ENCODE measurements at places on chromosomes 1 and 21. TPM values are rescaled to one million over a fixed set of nuclear protein-coding genes. Genes with fewer than 3 reads are reported as not detected.

Gene SIM2
- 1.0 TPM for total RNA-seq

GRCh38 chr1:157450106-157450505, 102.2 kb downstream of the FCRL5 start:
- H3K27ac ChIP-seq = no peak overlapping the region
- no peak overlapping the region for H3K4me3 ChIP-seq
- no peaks in the 10 kb centered on the region for H3K27me3 ChIP-seq
- H3K36me3 ChIP-seq = no peaks in the 10 kb centered on the region
- no peak for DNase-seq
- H3K4me1 ChIP-seq = no peaks in the 10 kb centered on the region

- H3K36me3 ChIP-seq = no peaks in the 10 kb centered on the region
- no peak overlapping the region for H3K27ac ChIP-seq
- H3K27me3 ChIP-seq = no peaks in the 10 kb centered on the region
- DNase-seq = no peak
- no peaks in the 10 kb centered on the region for H3K4me1 ChIP-seq
Observed at GRCh38 chr1:183444243-183444642, 26.1 kb upstream of the NMNAT2 start.

Gene LCA5L
- 2.3 TPM for total RNA-seq

DNA sequence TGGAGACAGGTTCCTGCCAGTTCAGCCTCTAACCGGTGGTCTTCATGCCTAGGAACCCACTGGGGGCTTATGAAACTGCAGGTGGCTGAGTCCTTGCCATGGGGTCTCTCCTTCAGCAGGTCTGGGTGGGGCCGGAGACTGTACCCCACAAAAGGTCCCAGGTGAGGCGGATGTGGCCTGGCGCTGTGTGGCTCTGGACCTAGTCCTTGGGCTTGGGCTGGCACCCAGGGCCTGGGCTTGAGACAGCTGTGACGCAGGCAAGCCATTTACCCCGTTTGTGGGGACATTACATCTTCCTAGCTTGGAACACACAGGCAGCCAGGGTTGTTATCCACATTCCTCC, 5.9 kb upstream of the SLX9 start:
- peaks cover 16% of the 10 kb centered on the region for H3K27me3 ChIP-seq
- peak; percentile 26 for DNase-seq

DNA sequence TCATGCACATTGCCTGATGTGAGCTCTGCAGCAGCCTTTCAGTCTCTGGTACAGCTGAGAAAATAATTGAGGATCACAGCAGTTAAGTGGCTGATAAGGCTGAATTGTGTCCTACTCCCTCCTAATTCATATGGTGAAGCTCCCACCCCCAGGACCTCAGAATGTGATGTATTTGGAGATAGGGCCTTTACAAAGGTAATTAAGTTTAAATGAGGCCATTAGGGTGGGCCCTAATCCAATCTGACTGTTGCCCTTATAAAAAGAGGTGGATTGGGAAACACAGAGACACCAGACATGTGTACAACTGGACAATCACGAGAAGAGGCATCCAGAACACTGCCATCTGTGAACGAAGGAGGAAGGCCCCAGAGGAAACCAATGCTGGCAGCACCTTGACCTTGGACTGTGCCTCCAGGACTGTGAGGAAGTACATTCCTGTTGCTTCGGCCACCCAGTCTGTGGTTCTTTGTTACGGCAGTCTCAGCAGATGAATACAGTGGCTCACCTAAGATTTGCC, 148.1 kb downstream of the TRABD2B start:
- no peak overlapping the region for H3K27ac ChIP-seq
- no peaks in the 10 kb centered on the region for H3K4me1 ChIP-seq
- no peaks in the 10 kb centered on the region for H3K36me3 ChIP-seq
- no peak for DNase-seq

DNA sequence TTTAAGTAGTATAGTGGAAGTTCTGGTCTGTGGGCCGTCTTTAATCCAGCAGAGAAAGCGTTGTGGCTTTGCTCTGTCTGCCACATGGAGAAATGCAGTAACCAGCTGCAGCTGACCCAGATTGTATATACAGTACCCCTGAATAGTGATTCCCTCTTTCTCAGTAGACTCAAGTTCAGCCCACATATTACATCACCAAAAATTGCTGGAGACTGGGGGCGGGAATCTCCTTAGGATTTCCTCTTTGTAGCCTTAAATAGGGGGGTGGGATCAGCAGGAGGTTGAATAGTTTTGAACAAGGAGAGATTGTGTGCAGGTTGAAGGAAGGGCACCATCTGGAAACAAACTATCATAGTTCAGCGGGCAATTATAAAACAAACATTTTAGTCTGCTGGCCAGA, at the start of gene ANGPTL1:
ANGPTL1 (minus strand) TSS at position 134 of the 400 bp plus-strand sequence. CDS start 5,301 bp downstream, outside the sequence.
- H3K27ac ChIP-seq = peak within 1 kb of the TSS; percentile 74
- no peaks in the 10 kb centered on the region for H3K27me3 ChIP-seq
- peak within 1 kb of the TSS; percentile 72 for H3K4me3 ChIP-seq
- no peak for DNase-seq
- H3K36me3 ChIP-seq = no peaks in the 10 kb centered on the region
- peaks cover 8% of the 10 kb centered on the region for H3K4me1 ChIP-seq

DNA sequence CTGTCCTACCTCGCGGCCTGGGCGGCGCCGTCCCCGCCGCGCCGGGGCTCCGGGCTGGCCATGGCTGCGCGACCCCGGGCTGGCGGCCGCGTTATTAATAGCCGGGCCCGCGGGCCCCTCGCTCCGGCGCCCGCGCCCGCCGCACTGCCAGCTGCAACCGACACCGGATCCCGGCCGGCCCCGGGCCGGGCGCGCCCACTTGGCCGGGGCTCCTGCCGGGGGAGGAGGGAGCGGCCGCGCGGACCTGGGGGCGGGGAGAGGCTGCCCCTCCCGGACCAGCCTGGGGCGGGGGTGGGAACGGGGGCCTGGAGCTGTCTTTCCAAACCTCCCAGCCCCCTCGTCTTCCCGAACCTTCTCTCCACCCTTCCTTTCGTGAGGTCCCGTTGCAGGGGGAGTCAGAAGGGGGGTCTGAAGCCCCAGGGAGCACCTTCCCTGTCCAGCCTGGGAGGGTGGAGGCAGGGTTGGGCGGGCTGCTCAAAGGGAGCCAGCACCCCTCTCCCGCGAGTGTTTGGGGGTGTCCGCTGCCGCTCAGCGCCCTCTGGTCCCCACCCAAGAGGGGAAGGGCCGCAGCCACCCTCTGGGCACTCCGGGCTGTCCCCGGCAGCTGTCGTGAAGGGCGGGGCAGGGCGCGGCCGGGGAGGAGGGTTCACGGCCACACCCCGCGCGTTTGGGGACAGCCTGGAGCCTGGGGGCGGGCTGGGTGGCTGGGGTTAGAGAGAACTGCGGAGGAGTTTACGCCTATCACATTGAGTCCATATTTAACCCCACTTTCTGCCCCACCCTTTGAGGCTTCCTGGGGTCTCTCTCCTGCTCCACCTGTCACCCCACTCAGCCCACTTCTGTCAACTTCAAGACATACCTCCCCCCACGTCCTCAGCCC, at the start of gene SYNC:
SYNC (minus strand) TSS at position 172 of the 880 bp plus-strand sequence; CDS start at position 62, 110 bp downstream.
- peaks cover 30% of the 10 kb centered on the region for H3K4me1 ChIP-seq
- H3K27ac ChIP-seq = peak within 1 kb of the TSS; percentile 99
- peak within 1 kb of the TSS; percentile 83 for H3K4me3 ChIP-seq
- H3K27me3 ChIP-seq = no peaks in the 10 kb centered on the region
- DNase-seq = peak; percentile 94

Gene CYP4A11
- not detected for total RNA-seq

DNA sequence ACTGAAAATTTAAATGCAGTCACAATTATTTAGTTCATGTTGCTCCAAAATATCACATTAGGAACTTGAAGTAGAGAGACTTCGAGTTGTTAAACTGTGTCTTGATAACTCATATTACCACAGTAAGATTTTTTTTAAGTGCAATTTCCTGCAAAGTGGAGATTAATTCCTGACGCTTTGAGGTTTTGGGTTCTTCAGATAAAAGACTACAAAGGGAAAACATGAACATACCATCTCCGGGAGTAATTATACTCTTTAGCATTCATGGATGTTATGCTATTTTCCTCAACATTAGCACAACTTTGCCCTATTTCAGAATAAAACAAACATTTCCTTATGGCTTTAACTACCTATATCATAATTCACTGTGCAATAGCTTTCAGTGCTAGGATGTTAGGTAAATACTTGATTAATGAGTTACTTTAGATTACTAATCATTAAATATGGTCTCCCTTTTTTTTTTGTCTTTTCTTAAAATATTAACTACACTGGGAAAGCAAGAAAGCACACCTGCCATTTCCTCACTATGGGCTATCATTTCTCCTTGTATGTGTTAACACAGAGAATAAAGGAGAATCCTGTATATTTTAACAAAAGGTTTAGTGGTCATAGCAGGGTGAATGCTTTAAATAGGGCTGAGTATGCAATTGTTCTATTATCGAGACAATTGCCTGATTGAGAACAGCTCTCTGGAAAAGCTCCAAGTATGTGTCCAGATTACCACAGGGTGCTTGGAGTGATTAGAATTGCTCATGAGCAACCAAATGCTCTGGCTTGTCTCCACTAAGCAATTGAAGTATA, 252.5 kb upstream of the C1orf105 start:
- H3K4me3 ChIP-seq = no peak overlapping the region
- H3K27me3 ChIP-seq = no peaks in the 10 kb centered on the region
- no peaks in the 10 kb centered on the region for H3K36me3 ChIP-seq
- no peak for DNase-seq

DNA sequence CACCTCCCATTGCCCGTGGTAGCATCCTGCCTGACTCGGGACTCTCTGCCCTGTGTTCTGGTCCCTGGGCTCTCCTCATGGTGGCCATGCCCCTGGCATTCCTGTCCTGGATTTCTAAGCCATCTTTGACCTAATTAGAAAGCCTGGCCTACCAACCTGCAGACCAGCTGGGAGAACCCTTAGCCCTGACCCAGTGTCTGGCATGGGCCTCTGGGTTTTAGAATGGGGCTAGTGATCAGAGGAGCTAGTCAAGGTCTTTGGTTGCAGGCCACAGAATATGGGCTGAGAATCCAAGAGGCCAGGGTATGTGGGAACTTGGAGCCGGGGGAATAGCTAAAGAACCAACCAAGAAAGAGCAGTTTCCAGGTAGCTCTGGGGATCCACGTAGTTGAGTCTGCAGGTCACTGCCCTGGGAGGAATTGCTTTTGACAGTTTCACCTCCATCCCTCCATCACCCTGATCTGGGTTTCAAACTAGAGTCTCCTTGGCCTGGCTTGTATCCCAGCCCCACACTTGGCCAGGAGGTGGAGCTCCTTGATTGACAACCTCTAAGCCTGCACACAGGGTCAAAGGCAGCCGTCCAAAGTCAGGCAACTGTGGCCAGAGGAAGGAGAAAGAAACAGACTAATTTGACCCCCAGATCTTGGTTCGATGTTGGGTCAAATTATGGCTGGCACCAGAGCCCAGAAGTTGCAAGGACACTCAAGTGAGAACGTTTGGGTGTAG, 54.7 kb upstream of the ABCG1 start:
- no peaks in the 10 kb centered on the region for H3K27me3 ChIP-seq
- H3K27ac ChIP-seq = no peak overlapping the region
- peak; percentile 53 for DNase-seq
- H3K4me1 ChIP-seq = no peaks in the 10 kb centered on the region
- H3K4me3 ChIP-seq = no peak overlapping the region
- no peaks in the 10 kb centered on the region for H3K36me3 ChIP-seq

Gene RBM8A
- total RNA-seq = 82.9 TPM

DNA sequence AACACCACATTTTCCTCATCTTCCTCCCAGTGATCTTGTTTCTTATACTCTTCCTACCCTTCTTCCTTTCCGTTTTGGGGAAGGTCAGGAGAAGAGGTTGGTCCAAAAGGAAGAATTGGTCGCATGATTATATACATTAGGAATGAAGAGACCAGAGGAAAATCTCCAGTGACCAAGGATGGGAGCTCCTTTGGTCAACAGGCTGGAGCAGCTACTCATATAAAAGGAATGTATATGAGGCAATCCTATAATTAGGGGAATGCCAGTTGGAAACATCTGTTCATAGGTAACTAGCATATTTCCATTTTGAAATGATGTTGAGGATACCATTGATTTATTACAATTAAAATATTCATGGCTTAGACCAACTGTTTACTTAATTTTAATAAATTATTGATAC, 114.5 kb downstream of the LRRC40 start:
- H3K27me3 ChIP-seq = no peaks in the 10 kb centered on the region
- H3K4me3 ChIP-seq = no peak overlapping the region
- H3K27ac ChIP-seq = no peak overlapping the region

DNA sequence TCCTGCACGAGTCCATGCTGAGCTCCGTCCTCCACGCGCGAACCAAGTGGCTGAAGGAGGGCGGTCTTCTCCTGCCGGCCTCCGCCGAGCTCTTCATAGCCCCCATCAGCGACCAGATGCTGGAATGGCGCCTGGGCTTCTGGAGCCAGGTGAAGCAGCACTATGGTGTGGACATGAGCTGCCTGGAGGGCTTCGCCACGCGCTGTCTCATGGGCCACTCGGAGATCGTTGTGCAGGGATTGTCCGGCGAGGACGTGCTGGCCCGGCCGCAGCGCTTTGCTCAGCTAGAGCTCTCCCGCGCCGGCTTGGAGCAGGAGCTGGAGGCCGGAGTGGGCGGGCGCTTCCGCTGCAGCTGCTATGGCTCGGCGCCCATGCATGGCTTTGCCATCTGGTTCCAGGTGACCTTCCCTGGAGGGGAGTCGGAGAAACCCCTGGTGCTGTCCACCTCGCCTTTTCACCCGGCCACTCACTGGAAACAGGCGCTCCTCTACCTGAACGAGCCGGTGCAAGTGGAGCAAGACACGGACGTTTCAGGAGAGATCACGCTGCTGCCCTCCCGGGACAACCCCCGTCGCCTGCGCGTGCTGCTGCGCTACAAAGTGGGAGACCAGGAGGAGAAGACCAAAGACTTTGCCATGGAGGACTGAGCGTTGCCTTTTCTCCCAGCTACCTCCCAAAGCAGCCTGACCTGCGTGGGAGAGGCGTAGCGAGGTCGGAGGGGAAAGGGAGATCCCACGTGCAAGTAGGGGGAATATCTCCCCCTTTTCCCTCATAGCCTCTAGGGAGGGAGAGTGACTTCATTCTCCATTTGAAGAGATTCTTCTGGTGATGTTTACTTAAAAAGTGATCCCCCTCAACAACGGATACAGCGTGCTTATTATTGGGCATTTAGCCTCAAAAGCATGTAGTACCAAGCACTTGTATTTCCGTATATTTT, 991 bp downstream of the PRMT6 start:
- peaks cover 9% of the 10 kb centered on the region for H3K36me3 ChIP-seq
- DNase-seq = peak; percentile 62
- H3K4me3 ChIP-seq = peak overlapping the region; percentile 87

DNA sequence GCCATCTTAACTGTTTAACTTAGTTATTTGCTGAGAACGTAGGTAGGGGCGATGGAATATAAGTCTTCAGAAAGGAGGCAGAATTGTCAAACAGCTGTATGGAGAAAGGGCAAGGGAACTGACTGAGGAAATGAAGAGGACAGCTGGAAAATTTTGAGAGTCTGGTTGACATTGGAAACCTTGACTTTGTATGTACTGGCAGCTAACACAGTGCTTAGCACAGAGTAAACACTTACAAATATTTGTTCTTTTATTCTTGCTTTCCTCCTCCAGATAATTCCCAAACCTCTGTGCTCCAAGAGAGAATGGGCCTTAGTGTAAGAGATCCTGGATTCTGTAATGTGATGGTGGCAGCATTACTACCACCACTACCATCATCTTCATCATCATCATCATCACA, 91.3 kb downstream of the ZSCAN20 start:
- no peaks in the 10 kb centered on the region for H3K36me3 ChIP-seq
- H3K4me3 ChIP-seq = no peak overlapping the region
- H3K4me1 ChIP-seq = no peaks in the 10 kb centered on the region
- no peak overlapping the region for H3K27ac ChIP-seq
- no peaks in the 10 kb centered on the region for H3K27me3 ChIP-seq

All from psoas muscle (tissue), 8 donors.